ENCODE measurements at places on chromosomes 12 and 14.

DNA sequence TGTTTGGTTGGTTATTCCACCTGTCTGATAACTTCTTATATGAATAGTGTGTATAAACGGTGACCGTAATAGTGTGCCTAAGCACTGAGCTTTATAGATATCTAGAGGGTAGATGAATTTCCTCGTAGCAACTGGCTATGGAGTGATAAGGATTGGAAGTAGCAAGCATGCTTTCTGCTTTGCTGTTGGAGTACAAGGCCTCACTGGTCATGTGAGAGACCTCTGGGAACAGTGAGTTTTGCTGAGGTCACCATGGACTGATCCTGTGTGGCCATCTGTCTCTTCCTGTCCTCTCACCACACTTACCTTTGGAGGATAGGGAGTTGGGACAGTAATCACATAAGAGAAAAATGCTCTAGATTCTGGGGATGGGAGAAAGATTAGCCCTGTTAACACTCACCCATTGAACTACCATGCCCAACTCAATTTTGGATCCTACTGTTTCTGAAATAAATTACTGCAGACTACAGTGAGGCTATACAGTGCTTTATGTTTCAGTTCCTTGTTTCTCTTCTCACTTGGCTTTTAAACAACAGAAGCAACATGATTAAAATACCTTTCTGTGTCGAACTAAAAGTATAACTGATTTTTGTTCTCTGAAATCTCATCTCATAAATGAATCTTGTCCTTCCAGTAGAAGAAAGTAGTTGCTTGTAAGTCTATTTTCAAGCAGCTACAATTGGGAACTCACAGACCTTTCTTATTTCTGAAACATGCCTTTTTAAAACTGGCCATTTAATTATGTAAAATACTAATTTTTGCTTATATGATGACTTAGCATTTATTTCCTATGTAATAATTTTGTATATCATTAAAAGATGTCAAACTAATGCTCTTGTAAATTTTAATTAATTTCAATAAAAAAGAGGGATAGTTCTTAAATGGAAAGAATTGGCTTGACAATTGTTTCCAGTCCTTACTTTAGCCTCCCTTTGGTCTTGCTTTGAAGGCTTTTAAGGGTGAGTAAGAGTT, 8.3 kb downstream of the TMX1 start:
- DNase-seq = no peak

GRCh38 chr12:98924-99352, 32.4 kb downstream of the IQSEC3 start:
- DNase-seq = no peak

DNA sequence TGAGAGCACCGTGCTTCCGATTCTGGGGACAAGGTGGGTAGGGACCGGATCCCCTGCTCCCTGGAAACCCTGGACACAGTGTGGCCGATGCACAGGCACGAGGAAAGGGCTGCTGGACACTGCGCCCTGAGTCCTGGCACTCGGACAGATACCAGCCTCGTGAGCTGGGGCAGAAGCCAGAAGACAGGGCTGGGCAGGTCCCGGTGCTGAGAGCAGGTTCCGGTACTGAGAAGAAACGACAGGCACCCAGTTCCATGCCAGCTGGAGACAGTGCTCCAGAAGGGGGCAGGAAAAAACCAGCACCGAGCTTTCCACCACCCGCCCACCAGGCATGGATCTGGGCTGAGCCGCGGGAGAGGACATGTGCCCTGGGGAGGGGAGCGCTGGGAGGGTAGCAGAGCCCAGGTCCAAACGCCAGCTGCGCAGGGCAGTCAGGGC, 6.5 kb downstream of the XRCC3 start:
- DNase-seq = no peak

DNA sequence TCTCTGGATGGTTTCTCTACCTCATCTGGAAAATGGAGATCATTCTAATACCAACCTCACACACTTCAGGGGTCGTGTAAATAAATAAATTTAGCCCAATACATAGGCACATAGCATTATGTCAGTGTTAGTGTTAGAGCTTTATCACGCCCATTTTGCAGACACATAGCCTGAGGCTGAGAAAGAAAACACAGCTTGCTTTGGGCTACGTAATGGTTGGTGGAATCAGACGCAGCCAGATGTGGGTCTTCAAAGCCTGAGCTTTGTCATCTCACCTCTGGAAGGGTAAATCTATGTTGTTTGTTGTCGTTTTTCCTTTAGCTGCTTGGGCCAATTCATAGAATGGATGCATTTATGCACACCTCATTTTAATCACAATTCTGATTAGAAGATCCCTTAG, 191.6 kb downstream of the RBM19 start:
- no peak for DNase-seq

Measured in activated naive CD4-positive, alpha-beta T cell treated with anti-CD3 and anti-CD28 coated beads, Interleukin-2, amount 50 U/mL, for 72 hours (primary cell).